NCI-H748 treated with DMSO at 0.1 percent for 48 hours (cell line): ENCODE measurements at places on chromosomes 1 and 21.

GRCh38 chr1:185741551-185741950 is 7.4 kb downstream of the HMCN1 start:
- no peak for DNase-seq

- no peak for DNase-seq
Observed at GRCh38 chr1:228793032-228793431, 57.8 kb downstream of the RHOU start.

DNA sequence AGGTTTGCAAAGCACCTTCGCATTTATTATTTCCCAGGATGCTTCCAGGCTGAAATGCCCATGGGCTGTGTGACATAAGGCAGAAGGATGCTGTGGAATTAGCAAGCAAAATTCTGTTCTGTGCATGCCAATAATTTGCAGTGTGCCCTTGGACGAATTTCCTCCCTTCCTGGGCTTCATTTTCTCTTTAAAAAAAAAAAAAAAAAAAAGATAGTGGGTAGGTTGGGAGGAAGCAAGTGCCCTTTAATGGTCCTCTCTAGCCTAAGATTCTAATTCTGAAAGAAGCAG is 2.5 kb upstream of the ID3 start:
- DNase-seq: no peak

DNA sequence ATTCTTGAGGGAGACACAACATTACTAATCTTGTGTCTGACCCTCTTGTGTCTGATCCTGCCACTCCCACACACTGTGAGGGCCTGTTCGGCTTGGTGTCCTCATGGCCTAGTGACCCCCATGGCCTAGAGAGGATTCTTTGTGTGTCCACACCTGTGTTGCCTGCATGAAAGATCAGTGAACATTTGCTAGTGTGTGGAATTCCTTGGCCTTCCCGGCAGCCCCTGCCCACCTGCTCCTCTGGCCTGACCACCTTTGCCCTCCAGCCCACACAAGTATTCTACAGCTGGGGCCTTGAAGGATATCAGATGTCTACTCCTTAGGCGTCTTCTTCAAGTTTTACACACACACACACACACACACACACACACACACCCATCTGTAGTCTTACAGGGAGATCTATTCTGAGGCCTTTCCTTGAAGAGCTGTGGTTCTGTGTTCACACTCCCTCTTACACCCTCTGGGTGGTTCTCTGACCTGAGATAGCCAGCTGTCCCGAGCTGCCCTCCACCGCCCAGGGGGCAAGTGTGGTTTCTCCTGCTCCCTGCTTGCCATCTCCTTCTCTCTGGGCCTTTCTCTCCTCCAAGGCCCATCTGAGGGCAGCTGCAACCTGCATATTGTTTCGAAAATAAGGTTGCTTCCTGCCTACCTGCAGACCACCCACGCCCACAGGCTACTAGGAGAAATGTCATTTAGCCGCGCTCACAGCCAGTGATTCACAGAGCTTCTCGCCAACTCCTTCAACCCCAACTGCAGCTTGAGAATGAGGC is 45.4 kb downstream of the CD247 start:
- no peak for DNase-seq

DNA sequence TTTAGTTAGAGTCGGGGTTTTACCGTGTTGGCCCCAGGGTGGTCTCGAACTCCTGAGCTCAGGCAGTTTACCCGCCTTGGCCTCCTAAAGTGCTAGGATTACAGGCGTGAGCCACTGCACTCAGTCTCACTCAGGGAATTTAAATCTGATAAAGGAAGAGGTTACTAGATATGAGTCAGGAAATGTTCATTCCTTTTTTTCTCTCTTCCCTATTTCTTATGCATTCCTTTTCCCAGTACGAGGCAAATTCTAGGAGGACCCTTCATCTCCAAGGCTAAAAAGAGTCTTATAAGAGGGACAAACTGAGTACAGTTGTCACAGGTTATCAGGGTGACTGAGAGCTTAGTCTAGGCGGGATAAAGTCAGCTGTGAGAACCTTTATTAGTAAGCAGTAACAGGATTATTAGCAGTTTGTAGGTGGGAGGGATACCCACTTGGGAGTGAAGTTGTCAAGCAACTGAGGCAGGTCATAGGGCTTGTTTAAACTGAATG is 9.1 kb downstream of the MACF1 start:
- no peak for DNase-seq

- DNase-seq: no peak
Observed at GRCh38 chr1:219123036-219123435, 50.6 kb upstream of the LYPLAL1 start.

- no peak for DNase-seq
Observed at GRCh38 chr21:31573217-31573616, 86.3 kb upstream of the SOD1 start.

- no peak for DNase-seq
Observed at GRCh38 chr1:16338961-16339360, 13.3 kb downstream of the FBXO42 start.

GRCh38 chr1:93123201-93123783 is 44.2 kb downstream of the MTF2 start:
- DNase-seq: no peak

DNA sequence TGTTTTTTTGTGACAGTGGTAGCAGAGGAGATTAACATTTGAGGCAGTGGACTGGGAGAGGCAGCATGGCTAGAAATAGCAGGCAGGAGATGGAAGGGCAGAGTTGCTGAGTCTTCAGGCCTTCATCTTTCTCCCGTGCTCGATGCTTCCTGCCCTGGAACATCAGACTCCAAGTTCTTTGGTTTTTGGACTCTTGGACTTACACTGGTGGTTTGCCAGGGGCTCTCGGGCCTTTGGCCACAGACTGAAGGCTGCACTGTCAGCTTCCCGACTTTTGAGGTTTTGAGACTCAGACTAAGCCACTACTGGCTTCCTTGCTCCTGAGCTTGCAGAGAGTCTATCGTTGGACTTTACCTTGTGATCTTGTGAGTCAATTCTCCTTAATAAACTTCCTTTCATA is 24.2 kb upstream of the LEFTY2 start:
- no peak for DNase-seq

- DNase-seq: no peak
Observed at GRCh38 chr1:236066054-236066453, 1.2 kb upstream of the NID1 start.

- no peak for DNase-seq
Observed at GRCh38 chr21:41928621-41929220, 25.1 kb downstream of the C2CD2 start.

GRCh38 chr1:192763756-192764155 is 45.1 kb upstream of the RGS2 start:
- no peak for DNase-seq

DNA sequence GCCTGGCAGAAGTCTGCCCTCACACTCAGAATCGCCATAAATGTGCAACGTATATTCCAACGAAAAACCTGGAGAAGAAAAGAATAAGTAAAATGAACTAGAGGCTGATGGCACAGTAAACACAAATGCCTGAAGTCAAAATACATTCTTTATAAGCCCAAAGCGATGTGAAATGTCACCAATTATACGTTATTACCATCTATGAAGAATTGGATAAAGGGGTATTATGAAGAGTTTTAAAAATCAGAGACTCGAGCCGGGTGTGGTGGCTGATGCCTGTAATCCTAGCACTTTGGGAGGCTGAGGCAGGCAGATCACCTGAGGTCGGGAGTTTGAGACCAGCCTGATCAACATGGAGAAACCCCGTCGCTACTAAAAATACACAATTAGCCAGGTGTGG is 18.6 kb downstream of the PTP4A2 start:
- DNase-seq: no peak
